ENCODE measurements at places on chromosomes 16 and 17. TPM values are rescaled to one million over a fixed set of nuclear protein-coding genes. Genes with fewer than 3 reads are reported as not detected.

- H3K27ac ChIP-seq: no peak overlapping the region
- no peaks in the 10 kb centered on the region for H3K27me3 ChIP-seq
Measured at GRCh38 chr16:50491516-50491915, 56.7 kb upstream of the NKD1 start.

DNA sequence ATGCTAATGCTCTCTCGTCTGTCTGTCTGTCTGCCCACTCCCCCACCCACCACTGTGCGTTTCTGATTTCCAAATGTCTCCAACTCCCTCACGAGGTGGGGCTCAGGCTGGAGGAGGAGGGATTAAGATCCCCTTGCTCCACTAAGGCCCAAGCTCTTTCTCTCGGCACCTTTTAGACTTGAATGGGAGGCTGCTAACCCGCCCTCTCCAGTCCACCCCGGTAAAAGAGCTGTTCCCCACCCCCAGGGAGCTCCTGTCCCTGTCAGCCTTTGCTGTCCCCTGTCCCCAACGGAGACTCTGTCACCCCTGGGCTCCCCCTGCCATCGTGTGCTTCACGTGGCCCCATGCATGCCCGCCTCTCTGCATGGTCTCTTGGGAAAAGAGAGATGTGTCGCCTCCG, 68.5 kb upstream of the PLCG2 start:
- H3K27me3 ChIP-seq: no peaks in the 10 kb centered on the region
- H3K27ac ChIP-seq: no peak overlapping the region
- DNase-seq: no peak

GRCh38 chr16:10685709-10686108, 9.0 kb downstream of the TEKT5 start:
- no peaks in the 10 kb centered on the region for H3K36me3 ChIP-seq
- H3K4me3 ChIP-seq: no peak overlapping the region
- no peak overlapping the region for H3K27ac ChIP-seq
- peaks cover 2% of the 10 kb centered on the region for H3K27me3 ChIP-seq
- peaks cover 41% of the 10 kb centered on the region for H3K4me1 ChIP-seq
- DNase-seq: no peak

DNA sequence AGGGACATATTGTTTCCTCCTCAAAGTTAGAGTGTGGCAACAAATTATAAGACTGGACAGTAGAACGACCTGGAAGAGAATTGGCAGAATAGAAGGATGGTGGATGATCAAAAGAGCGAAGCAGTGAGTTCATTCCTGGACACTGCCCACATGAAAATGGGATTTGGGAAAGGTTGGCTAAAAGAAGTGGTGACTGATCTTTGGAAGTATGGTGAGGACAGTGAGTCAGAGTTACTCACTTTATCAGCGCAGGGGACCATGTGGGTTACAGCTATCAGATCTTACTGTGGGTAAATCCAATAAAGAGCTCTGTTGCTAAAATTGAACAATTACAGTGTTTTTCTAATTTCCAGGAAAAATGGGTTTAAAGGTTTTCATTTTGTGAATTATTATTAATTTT, 2.7 kb upstream of the TANC2 start:
- no peaks in the 10 kb centered on the region for H3K36me3 ChIP-seq
- no peak overlapping the region for H3K27ac ChIP-seq
- peaks cover 25% of the 10 kb centered on the region for H3K27me3 ChIP-seq
- DNase-seq: no peak
- H3K4me3 ChIP-seq: no peak overlapping the region
- peaks cover 13% of the 10 kb centered on the region for H3K4me1 ChIP-seq

- no peaks in the 10 kb centered on the region for H3K4me1 ChIP-seq
- no peak overlapping the region for H3K27ac ChIP-seq
- no peak overlapping the region for H3K4me3 ChIP-seq
- peaks cover 6% of the 10 kb centered on the region for H3K27me3 ChIP-seq
Measured at GRCh38 chr16:55016515-55016914, 85.8 kb downstream of the IRX5 start.

- H3K4me3 ChIP-seq: no peak overlapping the region
- H3K36me3 ChIP-seq: peaks cover 87% of the 10 kb centered on the region
- no peaks in the 10 kb centered on the region for H3K4me1 ChIP-seq
Measured at GRCh38 chr16:85637808-85638647, 24.9 kb downstream of the GSE1 start.

DNA sequence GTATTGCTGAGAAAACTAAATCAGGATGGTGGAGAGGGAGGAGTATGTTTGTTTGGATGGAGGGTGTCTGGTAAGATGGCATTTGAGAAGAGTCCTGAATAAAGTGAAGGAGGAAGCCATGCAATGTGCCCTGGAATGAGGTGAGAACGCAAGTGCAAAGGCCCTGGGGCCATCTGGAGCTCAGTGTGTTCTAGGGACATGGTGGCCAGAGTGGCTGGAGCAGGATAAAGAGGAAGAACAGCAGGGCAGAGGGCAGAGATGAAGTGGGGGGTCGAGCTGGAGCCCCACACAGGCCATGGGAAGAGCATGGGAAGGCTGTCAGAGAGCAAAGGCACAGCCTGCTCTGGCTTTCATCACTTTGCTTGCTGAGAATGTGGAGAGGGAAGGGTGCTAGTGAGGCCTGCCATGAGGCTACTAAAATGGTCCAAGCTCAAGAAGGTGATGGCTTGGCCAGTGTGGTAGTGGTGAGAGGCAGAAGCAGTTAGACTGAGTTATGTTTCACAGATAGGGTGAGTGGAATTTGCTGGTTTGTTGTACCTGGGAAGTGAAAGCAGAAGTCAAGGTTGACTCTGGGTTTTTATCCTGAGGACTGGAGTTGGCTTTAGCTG, 234.1 kb downstream of the FOXL1 start:
- H3K27me3 ChIP-seq: peaks cover 33% of the 10 kb centered on the region
- H3K36me3 ChIP-seq: no peaks in the 10 kb centered on the region
- no peak for DNase-seq

DNA sequence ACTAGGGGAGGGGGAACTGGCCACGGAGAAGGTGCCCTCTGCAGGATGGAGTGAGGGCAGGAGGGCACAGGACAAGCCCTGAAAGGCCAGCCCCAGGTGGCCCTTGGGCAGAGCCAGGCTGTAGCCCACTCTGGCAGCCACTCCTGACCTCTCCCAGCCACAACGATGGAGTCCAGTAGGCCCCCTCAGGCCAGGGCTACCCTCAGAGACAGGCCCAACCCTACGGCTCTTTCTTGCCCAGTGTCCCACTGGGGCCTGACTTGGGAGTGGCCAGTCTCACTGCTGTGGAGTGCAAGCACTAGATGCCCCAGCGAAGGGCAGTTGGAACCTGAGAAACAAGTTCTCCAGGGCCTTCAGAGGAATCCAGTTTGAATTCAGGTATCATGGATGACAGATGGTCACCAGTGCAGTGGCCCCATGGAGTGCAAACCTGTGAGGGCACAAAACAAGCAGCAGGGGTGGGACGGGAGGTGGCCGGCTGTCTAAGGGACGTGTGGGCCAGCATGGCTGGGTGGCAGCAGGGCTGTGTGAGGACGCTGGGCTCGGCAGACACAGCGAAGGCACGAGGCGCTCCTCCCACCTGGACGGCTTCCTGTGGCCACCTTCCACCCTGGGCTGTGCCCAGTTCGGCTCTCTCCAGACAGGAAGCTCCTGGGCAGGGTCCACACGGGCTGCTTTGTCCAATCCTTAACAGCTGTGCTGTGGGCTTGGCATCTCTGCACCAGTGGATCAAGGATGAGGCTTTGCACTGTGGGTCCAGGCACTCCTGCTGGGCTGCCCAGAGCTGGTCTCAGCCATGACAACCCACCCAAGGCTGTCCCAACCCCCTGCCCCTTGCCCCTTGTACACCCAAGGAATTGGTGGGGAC, 72.1 kb downstream of the AMFR start:
- H3K27me3 ChIP-seq: peaks cover 5% of the 10 kb centered on the region
- no peak overlapping the region for H3K27ac ChIP-seq
- no peak overlapping the region for H3K4me3 ChIP-seq
- no peaks in the 10 kb centered on the region for H3K36me3 ChIP-seq
- peaks cover 28% of the 10 kb centered on the region for H3K4me1 ChIP-seq
- DNase-seq: no peak

DNA sequence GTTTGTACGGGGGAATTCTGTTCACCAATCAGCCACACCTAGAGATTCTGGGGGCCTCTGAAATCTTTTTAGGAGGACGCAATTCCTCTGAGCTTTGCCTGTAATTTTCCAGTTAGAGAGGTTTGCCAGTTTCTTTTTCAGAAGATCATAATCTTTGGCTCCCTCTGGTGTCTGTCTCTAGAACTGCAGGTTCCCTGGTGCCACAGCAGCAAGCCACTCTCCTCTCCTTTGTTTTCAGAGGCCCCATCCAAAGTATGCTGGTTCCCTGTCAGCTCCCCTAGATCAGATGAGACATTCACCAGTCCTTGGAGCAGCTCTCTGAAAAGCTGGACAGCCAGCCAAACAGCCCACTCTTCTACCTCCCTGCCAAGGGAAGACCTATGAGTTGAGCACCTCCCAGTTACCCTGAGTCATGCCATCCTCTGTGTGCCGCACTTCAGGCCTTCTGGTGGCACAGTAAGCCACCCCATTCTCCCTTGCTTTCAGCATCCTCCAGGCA, 36.1 kb downstream of the RNF112 start:
- peaks cover 23% of the 10 kb centered on the region for H3K4me1 ChIP-seq
- H3K36me3 ChIP-seq: no peaks in the 10 kb centered on the region
- peaks cover 1% of the 10 kb centered on the region for H3K27me3 ChIP-seq
- no peak overlapping the region for H3K4me3 ChIP-seq

DNA sequence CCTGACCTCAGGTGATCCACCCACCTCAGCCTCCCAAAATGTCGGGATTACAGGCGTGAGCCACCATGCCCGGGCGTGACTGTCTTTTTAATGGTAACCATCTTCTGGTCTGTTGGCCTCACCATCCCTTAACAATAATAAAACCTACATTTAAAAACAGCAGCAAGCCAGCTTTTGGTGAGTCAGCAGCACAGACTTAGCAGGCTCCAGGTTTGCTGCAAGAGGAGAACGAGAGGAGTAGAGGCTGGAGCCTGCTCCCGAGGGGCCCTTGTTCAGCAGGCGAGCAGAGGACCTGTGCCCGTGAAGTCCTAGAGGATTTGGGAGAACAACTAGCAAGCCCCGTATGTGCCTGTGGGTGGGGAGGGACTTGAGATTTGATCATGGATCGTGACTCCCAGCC, 35.7 kb downstream of the MYH13 start:
- no peaks in the 10 kb centered on the region for H3K4me1 ChIP-seq
- no peaks in the 10 kb centered on the region for H3K36me3 ChIP-seq
- DNase-seq: no peak
- H3K4me3 ChIP-seq: no peak overlapping the region

DNA sequence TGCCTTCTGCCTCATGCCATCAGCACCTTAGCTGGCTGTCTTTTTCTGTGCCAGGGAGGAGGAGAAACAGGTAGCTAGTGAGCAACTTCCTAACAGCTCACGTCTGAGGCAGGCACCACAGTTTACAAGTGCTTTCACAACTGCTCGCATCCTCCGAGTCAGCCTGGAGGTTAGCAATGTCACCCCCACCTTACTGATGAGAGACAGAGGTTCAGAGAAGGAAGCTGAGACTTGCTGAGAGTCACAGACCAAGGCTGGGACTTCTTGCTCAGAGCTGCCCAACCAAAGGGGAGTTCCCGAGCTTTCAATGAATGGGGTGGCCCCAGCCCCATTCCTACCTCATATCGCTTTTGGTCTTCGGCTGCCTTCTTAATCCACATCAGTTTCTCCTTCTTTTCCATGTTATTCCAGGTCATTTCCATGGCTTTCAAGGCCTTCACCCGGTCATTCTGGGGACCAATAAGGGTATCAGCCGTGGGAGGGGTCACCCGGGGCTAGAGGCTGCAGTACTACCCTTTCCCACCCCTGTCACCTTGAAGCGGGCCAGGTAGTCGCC, 9.6 kb downstream of the UBTF start:
- DNase-seq: no peak
- peaks cover 27% of the 10 kb centered on the region for H3K36me3 ChIP-seq
- no peak overlapping the region for H3K27ac ChIP-seq
- no peak overlapping the region for H3K4me3 ChIP-seq
- no peaks in the 10 kb centered on the region for H3K27me3 ChIP-seq

GRCh38 chr16:59470556-59470955, 736.4 kb upstream of the GOT2 start:
- H3K4me3 ChIP-seq: no peak overlapping the region
- H3K27me3 ChIP-seq: no peaks in the 10 kb centered on the region
- H3K36me3 ChIP-seq: no peaks in the 10 kb centered on the region
- no peaks in the 10 kb centered on the region for H3K4me1 ChIP-seq

GRCh38 chr17:51189628-51190027, 23.4 kb downstream of the NME2 start:
- peaks cover 7% of the 10 kb centered on the region for H3K4me1 ChIP-seq
- DNase-seq: no peak
- H3K27ac ChIP-seq: no peak overlapping the region
- H3K27me3 ChIP-seq: no peaks in the 10 kb centered on the region

GRCh38 chr16:4352843-4353242, 1.7 kb upstream of the PAM16 start:
- no peak overlapping the region for H3K4me3 ChIP-seq
- DNase-seq: no peak
- no peaks in the 10 kb centered on the region for H3K27me3 ChIP-seq
- H3K36me3 ChIP-seq: no peaks in the 10 kb centered on the region

DNA sequence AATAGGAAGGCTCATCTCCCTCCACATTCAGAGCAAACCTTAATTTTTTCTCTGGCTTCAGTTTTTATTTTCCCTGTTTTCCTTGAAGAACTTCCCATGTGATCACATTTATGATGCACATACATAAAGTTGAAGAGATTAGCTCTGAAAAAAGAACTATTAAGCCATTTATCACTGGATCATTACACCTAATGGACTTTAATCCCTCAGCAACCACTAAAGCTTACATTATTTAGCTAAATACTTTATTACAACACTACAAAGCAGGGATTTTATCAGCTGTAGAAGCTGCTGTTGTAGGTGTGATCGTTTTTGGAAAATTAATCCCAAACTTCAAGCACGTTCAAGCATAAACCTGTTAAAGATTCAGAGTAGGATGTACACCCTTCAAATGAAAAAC, 21.1 kb downstream of the SMYD4 start:
- no peak for DNase-seq
- no peak overlapping the region for H3K4me3 ChIP-seq
- peaks cover 41% of the 10 kb centered on the region for H3K4me1 ChIP-seq
- peak overlapping the region; percentile 18 for H3K27ac ChIP-seq
- peaks cover 5% of the 10 kb centered on the region for H3K36me3 ChIP-seq

DNA sequence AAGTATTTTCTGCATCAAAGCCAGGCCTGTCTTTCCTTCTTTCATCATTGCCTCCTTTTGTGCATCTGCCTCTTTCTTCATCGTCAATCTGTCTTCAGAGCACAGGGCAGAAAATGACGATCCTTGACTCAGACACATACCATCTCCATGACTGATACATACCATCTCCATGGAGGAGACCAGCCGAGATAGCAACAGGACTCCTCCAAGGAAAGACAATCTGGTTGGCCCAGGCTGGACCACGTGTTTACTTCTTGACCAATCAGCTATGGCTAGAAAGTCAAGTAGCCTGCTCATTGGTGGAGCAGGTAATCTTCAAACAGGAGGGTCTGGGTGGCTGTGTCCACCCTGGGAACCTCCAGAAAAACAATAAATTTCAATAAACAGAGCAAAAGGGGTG, 164.6 kb downstream of the CPPED1 start:
- peaks cover 25% of the 10 kb centered on the region for H3K4me1 ChIP-seq
- no peaks in the 10 kb centered on the region for H3K36me3 ChIP-seq
- H3K4me3 ChIP-seq: no peak overlapping the region
- H3K27ac ChIP-seq: no peak overlapping the region
- no peaks in the 10 kb centered on the region for H3K27me3 ChIP-seq

The KAT7 gene
- 43.8 TPM for total RNA-seq

The CHST5 gene
- not detected for total RNA-seq

The HAP1 gene
- 0.08 TPM for total RNA-seq

The CDH5 gene
- 0.34 TPM for total RNA-seq

The KRTAP1-1 gene
- not detected for total RNA-seq

The STAT5B gene
- 21.0 TPM for total RNA-seq

The SECTM1 gene
- total RNA-seq: 2.4 TPM

The CCL17 gene
- total RNA-seq: not detected
